ENCODE measurements at places on chromosomes 1 and 21.

GRCh38 chr1:71589005-71589404 is 508.2 kb upstream of the ZRANB2 start:
- DNase-seq = no peak
- no peak overlapping the region for H3K27ac ChIP-seq
- H3K36me3 ChIP-seq = no peaks in the 10 kb centered on the region
- H3K4me3 ChIP-seq = no peak overlapping the region
- H3K27me3 ChIP-seq = no peaks in the 10 kb centered on the region

DNA sequence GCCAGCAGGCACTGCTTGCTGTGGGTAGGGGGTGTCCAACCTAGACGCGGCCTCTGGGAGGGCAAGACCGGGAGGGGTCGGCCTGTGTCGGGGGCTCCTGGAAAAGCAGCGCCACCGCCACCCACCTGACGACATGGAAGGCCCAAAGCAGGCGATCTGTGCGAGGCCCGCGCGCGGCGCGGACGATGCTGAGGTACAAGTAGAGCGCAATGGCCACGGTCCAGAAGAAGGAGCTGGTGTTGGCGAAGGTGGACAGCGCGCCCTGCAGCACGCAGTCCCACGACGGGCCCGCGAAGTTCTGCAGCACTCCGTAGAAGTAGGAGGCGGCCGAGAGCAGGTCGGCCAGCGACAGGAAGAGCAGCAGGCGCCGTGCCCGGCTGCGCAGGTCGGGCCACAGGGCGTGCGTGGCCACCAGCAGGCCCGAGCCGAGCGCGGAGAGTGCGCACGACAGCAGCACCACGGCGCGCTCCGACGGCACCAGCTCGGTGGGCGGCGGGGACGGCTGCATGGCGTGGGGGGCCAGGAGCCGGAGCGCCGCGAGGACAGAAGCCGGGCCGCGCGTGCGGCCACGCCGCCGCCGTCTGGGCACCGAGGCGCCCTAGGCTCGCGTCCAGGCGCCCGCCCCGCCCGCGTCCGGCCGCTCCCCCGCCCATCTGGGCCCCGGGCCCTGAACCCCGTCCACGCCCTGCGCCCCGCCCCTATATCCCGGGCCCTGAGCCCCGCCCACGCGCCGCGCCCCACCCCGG is at the start of gene GPR157:
GPR157 (minus strand) TSS at position 583 of the 746 bp plus-strand sequence; CDS start at position 508, 75 bp downstream.
- DNase-seq = peak; percentile 73
- H3K4me3 ChIP-seq = peak within 1 kb of the TSS; percentile 81
- peak within 1 kb of the TSS; percentile 63 for H3K27ac ChIP-seq
- no peaks in the 10 kb centered on the region for H3K27me3 ChIP-seq
- H3K4me1 ChIP-seq = peaks cover 13% of the 10 kb centered on the region

DNA sequence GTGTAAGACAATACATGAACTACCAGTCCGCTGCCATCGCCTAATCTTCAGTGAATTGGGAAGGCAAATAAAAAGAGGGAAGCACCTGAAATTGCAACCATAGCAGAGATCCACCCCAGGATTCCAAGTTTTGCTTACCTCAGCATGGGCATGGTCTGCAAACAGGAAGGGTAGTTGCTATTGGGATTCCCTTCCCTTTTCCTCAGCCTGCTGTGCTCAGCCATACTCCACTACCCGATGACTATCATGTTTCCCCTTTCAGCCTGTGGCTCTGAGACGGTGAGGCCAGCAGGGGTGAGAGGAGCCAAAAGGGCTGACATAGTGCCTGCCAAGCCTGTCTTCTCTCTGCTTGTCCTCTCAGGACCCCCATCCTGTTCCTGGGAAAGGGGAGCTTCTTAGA is 64.2 kb downstream of the GPR137B start:
- H3K4me3 ChIP-seq = no peak overlapping the region
- no peaks in the 10 kb centered on the region for H3K4me1 ChIP-seq
- no peak for DNase-seq
- H3K36me3 ChIP-seq = peaks cover 24% of the 10 kb centered on the region
- H3K27me3 ChIP-seq = no peaks in the 10 kb centered on the region

- DNase-seq = no peak
- no peaks in the 10 kb centered on the region for H3K4me1 ChIP-seq
- H3K36me3 ChIP-seq = no peaks in the 10 kb centered on the region
- H3K4me3 ChIP-seq = no peak overlapping the region
- H3K27ac ChIP-seq = no peak overlapping the region
- H3K27me3 ChIP-seq = peaks cover 10% of the 10 kb centered on the region
Measured at GRCh38 chr1:181263444-181263843, 174.9 kb downstream of the IER5 start.

DNA sequence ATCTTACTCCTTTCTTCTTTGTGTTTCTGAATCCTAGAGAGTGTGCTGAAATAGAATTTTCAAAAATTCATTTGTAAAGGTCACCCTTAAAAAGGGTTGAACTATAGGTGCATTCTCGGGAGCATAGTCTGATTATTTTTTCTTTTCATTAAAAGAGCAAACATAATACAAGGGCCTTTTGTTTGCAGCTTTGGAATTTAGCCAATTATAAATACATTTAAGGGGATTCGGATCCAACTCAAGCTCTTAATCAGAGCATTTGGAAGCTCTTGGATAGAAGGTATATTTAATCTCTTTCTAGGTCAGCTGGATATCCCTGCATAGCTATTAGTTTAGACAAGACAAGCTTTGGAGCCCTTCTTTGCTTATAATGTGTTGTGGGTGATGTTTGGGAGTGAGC is 321.7 kb downstream of the HHAT start:
- no peaks in the 10 kb centered on the region for H3K27me3 ChIP-seq
- H3K4me3 ChIP-seq = no peak overlapping the region
- peaks cover 7% of the 10 kb centered on the region for H3K4me1 ChIP-seq
- H3K36me3 ChIP-seq = peaks cover 3% of the 10 kb centered on the region
- H3K27ac ChIP-seq = no peak overlapping the region
- DNase-seq = no peak

DNA sequence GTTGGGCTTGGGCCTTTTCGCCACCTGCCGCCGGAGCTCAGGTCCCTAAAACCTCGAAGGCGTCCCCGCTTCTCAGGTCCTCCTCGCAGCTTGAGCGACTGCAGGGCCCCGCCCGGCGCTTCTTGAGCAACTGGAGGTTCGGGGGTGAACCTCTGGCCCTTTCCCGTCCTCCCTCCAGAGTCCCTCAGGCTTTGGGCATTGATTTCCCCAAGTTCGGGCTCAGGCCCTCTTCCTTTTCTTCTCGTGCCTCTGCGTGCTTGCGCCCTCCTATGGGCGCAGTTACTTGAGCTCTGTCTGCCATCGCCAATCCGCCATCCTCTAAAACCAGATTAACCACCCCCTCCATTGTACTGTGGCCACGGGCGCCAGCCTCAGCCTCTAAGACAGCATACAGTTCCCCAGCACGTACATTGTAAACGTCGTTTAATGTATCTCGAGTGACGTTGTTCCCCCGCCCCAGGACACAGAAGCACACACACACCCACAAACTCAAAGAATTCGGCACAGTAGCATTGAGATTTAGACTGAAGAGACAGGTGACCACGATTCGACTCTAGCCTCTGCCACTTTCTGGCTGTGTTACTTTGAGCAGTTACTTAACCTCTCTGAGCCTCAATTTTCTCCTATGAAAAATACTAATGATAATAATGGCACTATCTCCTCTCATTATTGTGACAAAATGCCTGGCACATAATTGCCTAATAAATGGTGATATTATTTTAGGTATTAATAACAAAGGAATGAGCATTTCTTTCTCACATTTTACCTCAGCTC is 22.6 kb downstream of the BTG2 start:
- H3K27me3 ChIP-seq = peaks cover 2% of the 10 kb centered on the region
- DNase-seq = no peak
- H3K27ac ChIP-seq = peak overlapping the region; percentile 76
- H3K36me3 ChIP-seq = no peaks in the 10 kb centered on the region
- peaks cover 42% of the 10 kb centered on the region for H3K4me1 ChIP-seq

- H3K4me3 ChIP-seq = no peak overlapping the region
- no peaks in the 10 kb centered on the region for H3K4me1 ChIP-seq
- H3K27me3 ChIP-seq = peaks cover 5% of the 10 kb centered on the region
Measured at GRCh38 chr1:237891979-237892378, 1.3 kb upstream of the ZP4 start.

DNA sequence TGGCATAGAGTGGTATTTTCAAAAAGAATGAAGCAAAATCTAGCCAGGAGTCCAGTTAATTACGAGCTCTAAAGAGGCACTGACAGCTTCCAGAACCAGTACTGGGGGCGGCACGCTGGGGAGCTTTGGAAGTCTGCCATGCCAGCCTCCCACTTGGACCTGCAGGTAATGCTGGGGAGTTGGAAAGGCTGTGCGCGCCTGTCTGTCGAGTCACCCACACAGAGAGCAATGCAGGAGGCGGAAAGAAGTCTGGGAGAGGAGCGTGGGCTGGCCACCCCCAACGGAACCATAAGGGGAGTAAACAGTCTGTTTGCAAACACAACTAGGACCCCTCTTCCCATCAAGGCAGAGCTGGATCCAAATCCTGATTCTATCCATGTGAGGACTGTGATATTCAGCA is 84.5 kb downstream of the BEND5 start:
- DNase-seq = no peak
- H3K27ac ChIP-seq = no peak overlapping the region
- no peaks in the 10 kb centered on the region for H3K36me3 ChIP-seq
- no peak overlapping the region for H3K4me3 ChIP-seq
- H3K27me3 ChIP-seq = peaks cover 34% of the 10 kb centered on the region
- peaks cover 5% of the 10 kb centered on the region for H3K4me1 ChIP-seq

DNA sequence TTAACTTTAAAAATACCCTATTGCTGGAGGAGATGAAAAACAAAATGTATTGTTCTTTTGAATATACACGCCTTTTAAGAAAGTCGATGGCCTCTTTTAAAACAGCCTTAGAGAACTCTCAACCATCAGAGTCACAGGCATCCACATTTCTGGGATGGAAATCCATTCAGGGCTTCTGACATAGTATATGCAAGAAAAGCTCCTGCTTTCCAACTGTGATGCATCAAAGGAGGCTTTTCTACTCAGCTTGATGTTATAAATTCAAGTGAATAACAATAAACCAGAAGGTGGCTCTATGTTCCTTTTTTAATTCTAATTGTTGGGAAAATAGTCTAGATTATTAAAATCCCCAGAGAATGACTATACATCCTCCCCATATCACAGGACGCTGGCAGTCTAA is 398.8 kb upstream of the CXADR start:
- peaks cover 34% of the 10 kb centered on the region for H3K27me3 ChIP-seq
- H3K4me1 ChIP-seq = no peaks in the 10 kb centered on the region
- no peak for DNase-seq
- no peak overlapping the region for H3K27ac ChIP-seq

DNA sequence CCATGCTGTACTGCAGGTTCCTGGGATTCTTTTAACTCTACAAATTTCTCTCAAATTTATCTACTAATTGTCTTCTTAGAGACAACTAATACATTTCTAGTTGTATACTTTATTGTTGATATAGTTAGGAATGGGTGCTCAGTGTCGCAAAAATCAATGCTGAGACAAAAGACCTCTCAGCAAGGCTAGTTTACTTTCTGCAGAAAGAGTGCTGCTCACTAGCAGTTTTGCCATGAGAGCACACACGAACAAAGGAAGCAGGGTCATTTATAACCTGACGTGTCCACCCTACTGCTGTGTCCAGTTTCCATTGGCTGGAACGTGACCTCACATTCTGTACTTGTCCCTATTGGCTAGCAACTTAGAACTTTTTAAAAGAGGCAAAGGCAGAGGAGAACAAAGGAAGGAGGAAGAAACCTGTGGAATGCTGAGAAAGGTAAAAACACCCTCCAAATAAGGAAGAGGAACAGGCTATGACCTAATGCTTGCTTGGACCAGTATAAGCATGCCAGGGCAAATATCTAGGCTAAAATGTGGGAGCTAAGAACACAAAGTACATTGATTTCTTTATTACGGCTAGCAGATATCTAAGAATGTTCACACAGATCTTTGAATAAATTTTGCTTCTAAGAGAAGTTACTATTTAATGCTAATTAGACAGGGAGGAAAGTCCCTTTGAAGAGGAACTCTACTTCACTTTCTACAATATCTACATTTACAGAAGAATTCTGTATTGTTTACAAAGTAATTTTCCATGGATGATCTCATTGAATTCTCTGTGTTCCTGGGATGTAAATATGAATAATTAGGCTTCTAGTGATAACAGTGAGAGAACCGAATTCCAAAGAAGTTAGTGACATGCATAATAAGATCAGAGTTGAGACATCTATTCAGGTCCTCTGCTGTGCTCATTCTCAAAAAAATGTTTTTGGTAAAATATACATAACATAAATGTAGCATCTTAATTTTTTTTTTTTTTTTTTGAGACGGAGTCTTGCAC is 86.0 kb upstream of the MAP10 start:
- no peak overlapping the region for H3K4me3 ChIP-seq
- no peaks in the 10 kb centered on the region for H3K4me1 ChIP-seq
- H3K27me3 ChIP-seq = no peaks in the 10 kb centered on the region

DNA sequence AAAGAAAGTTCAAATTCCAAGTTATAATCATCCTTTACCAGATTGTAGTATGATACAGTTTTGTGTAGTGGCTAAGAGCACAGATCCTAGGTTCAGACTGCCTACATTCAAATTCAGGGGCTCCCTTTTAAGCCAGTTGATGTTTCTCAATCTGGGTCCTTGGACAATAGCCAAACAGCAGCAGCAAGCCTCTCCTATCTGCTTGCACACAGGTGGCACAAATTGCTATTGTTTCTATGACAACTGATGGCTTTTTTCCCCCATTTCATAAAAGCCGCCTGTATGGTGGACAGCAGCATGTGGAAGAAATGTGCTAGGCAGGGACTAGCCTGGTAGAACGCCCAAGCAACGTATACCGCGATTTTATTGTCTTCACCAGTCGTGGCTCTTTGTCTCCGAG is 76.5 kb downstream of the S1PR1 start:
- H3K4me1 ChIP-seq = peaks cover 10% of the 10 kb centered on the region
- no peak overlapping the region for H3K27ac ChIP-seq
- H3K27me3 ChIP-seq = peaks cover 41% of the 10 kb centered on the region
- DNase-seq = no peak
- H3K4me3 ChIP-seq = no peak overlapping the region

DNA sequence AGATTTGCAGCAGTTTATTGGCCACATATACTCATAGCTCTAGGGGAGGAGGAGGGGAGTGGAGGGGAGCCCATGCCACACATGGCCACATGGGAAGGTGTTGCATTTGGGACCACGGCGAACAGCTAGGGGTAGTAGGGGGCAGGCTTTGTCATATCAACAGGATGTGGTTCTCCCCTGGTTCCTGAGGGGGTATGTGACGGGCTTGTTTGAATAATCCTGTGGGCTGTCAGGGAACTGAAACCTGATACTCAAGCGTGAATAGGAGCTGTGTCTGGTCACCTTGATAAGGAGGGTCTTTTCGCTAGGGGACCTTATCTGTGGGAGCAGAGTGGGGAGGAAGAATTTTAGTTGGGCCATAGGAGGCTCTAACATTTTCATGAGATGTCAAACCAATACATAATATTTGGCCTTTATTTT is 264.7 kb downstream of the CTH start:
- no peaks in the 10 kb centered on the region for H3K36me3 ChIP-seq
- H3K4me3 ChIP-seq = no peak overlapping the region
- H3K27ac ChIP-seq = no peak overlapping the region
- DNase-seq = no peak

- H3K4me3 ChIP-seq = no peak overlapping the region
- no peak for DNase-seq
- peaks cover 26% of the 10 kb centered on the region for H3K4me1 ChIP-seq
Measured at GRCh38 chr1:81708250-81708649, 92.5 kb upstream of the ADGRL2 start.

Data from chondrocyte (in vitro differentiated cells).